ENCODE measurements at places on chromosomes 13 and 19.

DNA sequence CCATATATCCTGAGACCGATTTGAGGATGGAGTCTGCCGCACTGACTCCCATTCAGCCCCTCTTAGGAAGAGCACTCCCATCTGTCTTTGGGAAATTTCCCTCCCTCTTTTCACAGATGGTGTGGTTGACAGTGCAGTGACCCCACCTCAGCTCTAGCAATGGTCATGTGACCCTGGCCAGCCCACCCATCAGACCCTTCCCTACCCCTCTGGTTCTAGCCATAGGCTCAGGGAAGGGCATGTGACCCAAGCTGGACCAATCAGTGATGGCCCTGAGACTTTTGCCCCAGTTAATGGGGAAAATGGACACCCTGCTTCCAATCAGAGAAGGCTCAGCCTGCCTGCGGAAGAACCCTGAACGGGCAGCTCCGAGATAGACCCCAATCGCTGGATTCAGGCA lies 26.3 kb downstream of the IL12RB1 start:
- no peak for DNase-seq

GRCh38 chr19:48921721-48922500 lies 11.6 kb upstream of the DHDH start:
- no peak for DNase-seq

DNA sequence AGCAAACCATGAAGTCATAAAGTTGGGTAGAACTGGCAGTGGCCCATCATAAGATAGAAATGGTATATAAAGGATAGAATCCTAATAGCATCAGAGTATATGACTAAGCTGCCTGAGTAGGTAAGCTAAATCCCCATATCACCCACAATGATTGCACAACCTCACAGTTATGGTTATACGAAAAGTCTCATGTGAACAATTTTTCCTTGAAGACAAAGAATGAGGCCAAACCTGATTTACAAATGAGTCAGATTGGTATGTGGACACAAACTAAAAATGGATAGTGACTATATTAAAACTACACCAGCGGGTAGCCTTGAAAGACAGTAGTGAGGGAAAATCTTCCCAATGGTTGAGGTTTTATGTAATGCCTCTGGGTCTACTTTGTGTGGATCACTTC lies 40.9 kb upstream of the UFM1 start:
- DNase-seq = no peak

DNA sequence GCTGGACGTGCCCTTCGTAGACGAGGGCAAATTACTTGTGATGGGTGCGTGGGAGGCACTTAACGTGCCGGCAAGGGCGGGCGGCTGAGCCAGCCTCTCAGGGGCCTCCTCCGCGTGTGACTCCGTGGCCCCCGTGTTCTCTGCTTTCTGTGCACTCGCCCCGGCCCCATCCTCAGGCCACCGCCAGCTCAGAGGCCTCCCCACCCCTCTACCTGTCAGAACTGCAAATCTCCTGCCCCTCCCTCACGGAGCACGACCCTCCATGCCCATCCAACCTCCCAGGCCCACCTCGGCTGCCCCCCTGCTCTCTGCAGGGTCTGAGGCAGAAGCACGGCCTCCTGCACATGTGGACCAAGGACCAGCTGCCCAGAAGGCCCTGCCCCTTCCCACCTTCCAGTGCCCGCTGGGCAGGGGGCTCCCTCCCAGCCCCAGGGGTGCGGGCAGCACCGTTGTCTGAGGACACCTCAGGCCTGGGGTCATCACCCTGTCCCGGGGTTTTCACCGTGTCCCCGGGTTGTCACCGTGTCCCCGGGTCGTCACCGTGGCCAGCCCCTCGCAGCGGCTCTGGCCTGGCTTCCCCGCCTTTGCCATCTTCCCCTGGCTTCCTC lies 44.5 kb downstream of the TMEM255B start:
- DNase-seq = no peak

DNA sequence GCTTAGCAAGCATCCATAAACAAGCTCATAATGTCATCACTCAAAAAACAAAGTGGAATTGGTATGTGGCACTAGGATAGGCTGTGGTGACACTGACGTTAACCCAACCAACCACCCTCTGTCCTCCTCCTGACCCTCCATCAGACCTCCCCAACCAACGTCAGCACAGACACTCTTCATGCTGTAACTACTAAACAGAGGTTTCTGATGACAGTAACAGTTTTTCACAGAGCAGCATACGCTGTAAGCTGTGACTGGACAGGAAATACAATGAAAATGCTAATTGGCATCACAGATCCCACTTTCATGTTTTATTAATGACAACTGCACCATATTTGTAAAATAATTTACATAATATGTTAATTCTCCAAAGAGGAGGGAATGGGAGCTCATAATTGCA lies 238.0 kb downstream of the IRS2 start:
- no peak for DNase-seq

DNA sequence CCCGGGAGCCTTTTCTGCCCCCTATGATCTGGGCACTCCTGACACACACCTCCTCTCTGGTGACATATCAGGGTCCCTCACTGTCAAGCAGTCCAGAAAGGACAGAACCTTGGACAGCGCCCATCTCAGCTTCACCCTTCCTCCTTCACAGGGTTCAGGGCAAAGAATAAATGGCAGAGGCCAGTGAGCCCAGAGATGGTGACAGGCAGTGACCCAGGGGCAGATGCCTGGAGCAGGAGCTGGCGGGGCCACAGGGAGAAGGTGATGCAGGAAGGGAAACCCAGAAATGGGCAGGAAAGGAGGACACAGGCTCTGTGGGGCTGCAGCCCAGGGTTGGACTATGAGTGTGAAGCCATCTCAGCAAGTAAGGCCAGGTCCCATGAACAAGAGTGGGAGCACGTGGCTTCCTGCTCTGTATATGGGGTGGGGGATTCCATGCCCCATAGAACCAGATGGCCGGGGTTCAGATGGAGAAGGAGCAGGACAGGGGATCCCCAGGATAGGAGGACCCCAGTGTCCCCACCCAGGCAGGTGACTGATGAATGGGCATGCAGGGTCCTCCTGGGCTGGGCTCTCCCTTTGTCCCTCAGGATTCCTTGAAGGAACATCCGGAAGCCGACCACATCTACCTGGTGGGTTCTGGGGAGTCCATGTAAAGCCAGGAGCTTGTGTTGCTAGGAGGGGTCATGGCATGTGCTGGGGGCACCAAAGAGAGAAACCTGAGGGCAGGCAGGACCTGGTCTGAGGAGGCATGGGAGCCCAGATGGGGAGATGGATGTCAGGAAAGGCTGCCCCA lies 8.5 kb upstream of the CEACAM7 start:
- DNase-seq = no peak

- no peak for DNase-seq
Observed at GRCh38 chr19:4357095-4357797, 13.9 kb downstream of the MPND start.

DNA sequence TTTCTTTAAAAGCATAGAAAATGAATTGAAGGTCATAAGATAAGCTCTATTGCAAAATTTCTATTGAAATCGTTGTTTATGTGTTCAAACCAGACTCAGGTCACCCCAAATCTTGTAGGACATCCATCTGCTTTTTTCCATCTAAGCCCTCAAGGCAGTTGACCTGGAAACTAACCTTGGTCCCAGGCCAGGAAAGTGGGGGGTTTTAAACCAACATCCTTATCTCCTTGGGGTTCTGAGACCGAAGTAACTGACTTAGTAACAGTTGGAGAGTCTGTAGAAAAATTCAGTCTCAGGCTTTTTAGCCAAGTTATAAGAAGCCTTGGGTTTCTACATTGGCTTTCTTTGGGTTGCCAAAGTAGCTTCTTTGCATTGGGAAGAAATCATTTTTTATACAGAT lies 23.4 kb downstream of the ZNF507 start:
- DNase-seq = no peak

DNA sequence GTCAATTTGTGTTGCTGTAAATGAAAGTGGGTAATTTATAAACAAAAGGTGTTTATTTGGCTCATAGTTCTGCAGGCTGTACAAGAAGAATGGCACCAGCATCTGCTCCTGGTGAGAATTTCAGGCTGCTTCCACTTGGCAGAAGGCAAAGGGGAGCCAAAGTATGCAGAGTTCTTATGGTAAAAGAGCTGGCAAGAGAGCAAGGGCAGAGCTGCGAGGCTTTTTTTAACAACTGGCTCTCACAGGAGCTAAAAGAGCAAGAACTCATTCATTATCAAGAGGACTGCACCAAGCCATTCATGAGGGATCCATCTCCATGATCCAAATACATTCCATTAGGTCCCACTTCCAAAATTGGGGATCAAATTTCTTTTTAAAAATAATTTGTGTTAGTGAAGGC lies 1712.7 kb downstream of the SLITRK5 start:
- DNase-seq = no peak
